ENCODE measurements at places on chromosomes 4 and X.

DNA sequence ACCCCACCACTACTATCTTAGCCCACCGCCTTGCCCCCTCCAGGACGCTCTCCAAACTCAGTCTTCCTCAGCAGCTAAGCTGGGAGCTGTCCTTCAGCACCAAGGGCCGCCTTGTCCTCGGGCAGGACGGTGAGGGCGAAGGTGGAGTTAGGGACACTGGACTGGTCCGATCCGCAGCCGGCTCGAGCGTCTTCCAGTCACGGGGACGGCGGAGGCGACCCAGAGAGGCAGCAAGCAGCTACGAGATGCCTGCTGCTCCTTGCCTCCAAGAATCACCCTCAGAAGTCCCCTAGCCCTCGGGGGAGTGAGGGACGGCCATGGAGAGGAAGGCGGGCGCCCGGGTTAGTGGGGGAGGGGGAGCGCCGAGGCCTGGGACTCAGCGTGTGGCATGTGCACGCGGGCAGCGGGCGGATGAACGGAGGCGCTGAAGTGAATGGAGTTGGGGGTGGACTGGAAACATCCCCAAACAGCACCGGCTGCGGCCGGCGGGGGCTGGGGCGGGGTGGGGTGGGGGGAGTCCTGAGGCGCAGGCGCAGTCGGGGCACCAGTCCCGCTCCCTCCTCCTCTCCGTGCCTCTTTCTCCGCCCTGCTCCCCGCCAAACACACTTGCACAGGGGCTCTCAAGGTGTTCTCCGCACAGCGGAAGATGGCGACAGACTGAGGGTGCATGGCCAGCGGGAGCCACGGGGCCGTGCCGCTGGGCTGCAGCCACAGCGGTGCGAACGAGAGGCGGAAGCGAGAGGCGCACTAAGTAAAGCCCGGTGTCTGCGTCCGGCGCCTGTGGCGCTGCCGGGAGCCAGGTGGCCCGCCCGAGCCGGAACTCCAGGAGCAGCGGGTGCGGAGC, at the start of gene NALF2:
NALF2 (plus strand) TSS at position 545 of the 844 bp plus-strand sequence. CDS start 957 bp downstream, outside the sequence.
- peak; percentile 19 for DNase-seq

GRCh38 chr4:75673959-75674328, 733 bp upstream of the G3BP2 start:
- DNase-seq = no peak

GRCh38 chrX:10239611-10240064, 82.9 kb downstream of the CLCN4 start:
- DNase-seq = no peak

DNA sequence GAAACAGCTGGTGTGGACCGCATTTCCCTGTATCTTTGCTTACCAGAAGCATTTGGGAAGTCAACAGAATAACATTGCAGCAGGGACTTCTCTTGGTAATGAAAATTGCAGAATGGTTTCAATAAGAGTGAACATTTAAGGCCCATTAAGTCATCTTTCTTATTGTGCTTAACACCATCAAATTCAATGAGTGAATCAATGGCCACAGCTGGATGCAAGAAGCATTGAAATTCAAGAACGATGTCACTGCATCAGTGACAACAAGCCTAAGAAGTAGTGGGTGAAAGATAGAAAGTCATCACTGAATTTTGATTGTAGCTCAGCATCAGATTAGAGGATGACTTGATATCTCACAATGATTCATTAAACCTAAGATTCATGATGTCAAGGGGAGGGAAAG, 93.9 kb upstream of the GPM6A start:
- DNase-seq = no peak

DNA sequence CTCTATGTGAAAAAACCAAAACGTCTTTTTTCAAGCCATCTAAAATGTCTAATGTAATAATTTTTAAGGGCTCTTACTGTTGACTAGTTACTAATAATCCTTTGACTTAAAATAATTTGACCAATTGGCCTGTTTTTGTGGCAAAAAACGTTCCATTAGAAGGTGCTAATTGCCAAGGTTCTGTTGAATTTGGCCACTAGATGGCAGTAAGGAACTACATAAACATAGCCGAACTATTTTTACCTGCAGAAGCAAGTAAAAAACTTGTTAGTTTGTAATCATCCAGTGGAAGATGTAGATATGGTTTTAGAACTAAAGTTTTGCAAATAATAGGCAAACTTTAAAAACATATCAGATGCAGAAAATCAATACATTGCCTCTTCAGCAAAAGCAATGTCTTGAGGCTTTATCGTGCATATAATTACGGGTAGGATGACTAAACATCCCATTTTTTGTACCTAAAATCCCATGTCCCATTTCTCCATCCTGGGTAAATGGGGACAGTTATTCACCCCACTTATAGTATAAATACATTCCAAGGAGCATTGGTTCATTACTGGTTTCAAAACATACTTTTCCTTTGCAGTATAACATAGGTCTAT, 57.6 kb downstream of the PROM1 start:
- DNase-seq = peak; percentile 11

DNA sequence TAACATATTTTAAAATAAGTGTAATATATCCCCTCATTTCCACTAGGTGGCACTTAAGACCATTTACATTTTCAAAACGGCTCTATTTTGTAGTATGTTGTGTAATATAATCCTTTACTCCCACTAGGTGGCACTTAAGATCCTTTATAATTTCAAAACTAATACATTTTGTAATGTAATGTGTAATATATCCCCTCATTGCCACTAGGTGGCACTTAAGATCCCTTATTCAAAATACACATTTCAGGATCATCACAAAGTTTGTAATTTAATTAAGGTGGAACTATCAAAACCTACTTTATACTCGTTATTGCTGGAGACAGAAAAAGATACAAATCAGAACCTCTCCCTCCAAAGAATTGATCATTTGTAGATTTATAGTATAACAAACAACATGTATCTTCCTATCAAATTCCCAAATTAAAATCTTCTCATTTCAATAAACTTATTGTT, 132.5 kb downstream of the ARHGAP6 start:
- DNase-seq = no peak
